ENCODE measurements at places on chromosomes 16 and 17. TPM values are rescaled to one million over a fixed set of nuclear protein-coding genes. Genes with fewer than 3 reads are reported as not detected.

- peaks cover 62% of the 10 kb centered on the region for H3K36me3 ChIP-seq
- no peak overlapping the region for H3K4me3 ChIP-seq
- H3K27ac ChIP-seq = no peak overlapping the region
- peaks cover 5% of the 10 kb centered on the region for H3K4me1 ChIP-seq
These were observed 29.1 kb downstream of the DUSP14 start for GRCh38 chr17:37518826-37519225.

GRCh38 chr17:17186051-17186450, 20.1 kb downstream of the PLD6 start:
- H3K4me3 ChIP-seq = no peak overlapping the region
- peaks cover 67% of the 10 kb centered on the region for H3K4me1 ChIP-seq
- no peak for DNase-seq

DNA sequence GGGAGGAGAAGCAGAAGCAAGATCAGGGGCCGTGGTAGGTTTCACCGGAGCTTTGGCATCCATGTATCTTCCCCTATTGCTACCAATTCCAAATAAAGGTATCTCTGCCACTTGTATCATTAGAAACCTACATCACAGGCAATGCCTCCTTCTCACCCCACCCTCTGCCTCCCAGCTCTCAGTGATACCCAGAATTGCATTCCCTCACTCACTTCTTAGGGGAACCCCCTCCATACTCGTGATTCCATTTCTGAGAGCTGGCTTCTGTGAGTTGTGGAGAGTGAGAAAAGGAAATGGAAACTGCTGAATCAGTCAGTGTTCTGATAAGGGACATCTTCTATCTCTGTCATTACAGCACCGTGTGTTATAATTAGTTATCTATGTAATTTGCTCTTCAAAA, 2.3 kb upstream of the CCL3 start:
- no peak for DNase-seq
- no peak overlapping the region for H3K4me3 ChIP-seq
- H3K4me1 ChIP-seq = no peaks in the 10 kb centered on the region
- no peaks in the 10 kb centered on the region for H3K36me3 ChIP-seq
- no peaks in the 10 kb centered on the region for H3K27me3 ChIP-seq
- H3K27ac ChIP-seq = no peak overlapping the region

DNA sequence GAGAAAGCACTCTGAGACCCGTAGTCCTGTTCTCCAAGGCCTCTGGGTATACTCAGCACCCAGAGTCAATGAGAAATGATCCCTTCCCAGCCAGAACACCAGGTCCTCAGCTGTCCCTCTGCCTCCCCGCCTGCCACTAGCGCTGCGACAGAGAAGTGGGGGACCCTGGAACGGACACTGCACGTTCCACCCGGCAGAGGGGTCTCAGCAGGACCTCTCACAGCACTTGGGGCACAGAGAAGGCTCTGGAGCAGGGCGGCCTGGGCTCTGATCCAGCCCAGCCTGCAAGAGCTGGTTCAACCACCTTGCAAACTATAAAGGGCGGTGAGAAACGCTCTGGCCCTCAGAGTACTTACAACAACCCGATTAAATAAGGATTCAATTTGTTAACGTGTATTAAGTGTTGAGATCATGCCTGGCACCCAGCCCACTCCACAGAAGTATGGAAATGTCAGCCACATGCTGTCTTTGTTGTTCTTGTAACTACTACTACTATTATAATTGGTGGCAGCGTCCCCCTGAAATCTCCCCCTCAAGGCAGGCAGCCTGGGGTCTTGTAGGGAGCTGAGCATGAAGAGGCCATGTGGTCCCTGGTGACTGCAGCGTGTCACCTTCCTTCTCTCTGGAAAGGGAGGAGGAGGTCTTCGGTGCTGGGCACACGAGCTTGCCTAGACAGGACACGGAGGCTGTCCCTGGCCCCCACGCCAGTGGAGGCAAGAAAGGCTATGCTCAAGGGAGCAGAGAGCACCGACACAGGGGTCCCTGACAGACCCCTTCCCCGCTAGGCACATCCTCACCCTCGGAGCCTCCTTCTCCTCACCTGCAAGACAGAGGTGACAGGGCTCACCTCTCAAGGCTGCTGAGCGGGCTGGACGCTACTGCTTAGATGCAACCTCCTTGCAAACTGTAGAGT, 2.4 kb downstream of the OSGIN1 start:
- peaks cover 10% of the 10 kb centered on the region for H3K4me1 ChIP-seq
- no peak overlapping the region for H3K27ac ChIP-seq
- H3K4me3 ChIP-seq = no peak overlapping the region
- DNase-seq = no peak
- no peaks in the 10 kb centered on the region for H3K27me3 ChIP-seq

GRCh38 chr17:67027031-67027628, 17.2 kb upstream of the CACNG1 start:
- no peaks in the 10 kb centered on the region for H3K27me3 ChIP-seq
- no peak overlapping the region for H3K4me3 ChIP-seq
- DNase-seq = no peak
- H3K27ac ChIP-seq = no peak overlapping the region
- no peaks in the 10 kb centered on the region for H3K4me1 ChIP-seq

MON1B gene
- total RNA-seq = 85.4 TPM

DNA sequence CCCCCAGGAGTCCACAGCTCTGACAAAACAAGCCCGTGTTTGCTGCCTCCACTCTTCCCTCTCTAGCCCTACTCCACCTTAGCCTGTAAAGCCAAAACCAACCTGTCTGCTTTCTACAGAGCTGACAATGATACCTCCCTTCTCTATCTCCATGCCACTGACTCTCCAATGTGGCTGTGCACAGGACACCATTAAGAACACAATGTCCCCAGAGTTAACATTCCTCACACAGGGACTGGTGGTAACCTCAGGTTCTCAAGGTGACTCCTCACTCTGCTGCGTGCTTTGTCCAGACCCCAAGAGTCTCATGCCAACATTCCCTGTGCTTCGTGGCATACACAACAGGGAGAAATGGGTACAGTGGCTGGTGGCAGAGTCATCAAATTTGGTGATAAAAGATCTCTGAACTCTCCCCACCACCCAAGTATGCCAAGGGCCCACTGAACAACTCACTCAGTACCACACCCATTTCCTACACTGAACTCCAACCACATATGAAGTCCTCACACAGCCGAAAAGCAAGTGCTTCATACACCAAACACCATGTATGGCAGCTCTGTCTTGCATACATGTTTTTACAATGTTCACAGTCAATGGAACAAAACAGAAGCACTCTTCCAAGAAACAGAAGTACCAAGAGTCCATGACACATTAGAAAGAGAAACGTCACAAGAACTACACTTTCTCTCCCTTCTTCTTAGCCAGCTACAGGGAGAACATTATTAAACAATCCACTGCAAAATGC, 21.1 kb downstream of the CSNK2A2 start:
- H3K27ac ChIP-seq = peak overlapping the region; percentile 25
- H3K27me3 ChIP-seq = no peaks in the 10 kb centered on the region
- peaks cover 23% of the 10 kb centered on the region for H3K36me3 ChIP-seq
- peaks cover 30% of the 10 kb centered on the region for H3K4me1 ChIP-seq

GRCh38 chr17:71217769-71218168, 903.1 kb upstream of the SOX9 start:
- DNase-seq = no peak
- no peaks in the 10 kb centered on the region for H3K36me3 ChIP-seq
- no peak overlapping the region for H3K4me3 ChIP-seq
- no peaks in the 10 kb centered on the region for H3K4me1 ChIP-seq
- no peak overlapping the region for H3K27ac ChIP-seq
- no peaks in the 10 kb centered on the region for H3K27me3 ChIP-seq

DNA sequence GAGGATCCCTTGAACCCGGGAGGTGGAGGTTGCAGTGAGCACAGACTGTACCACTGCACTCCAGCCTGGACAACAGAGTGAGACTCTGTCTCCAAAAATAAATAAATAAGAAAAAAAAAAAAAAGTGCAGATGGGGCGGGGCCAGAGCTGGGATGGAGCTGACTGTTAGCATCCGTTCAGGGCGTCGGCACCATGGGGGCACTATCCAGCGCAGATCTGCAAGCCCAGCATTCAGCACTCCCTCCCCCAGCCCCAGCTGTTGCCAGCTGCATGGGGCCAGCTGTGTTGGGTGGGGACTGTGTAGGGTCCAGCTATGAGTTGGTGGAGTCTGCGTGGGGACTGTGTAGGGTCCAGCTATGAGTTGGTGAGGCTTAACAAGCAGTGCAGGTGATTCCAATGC, 13.3 kb downstream of the GPRC5C start:
- no peak for DNase-seq
- no peak overlapping the region for H3K27ac ChIP-seq
- H3K4me3 ChIP-seq = no peak overlapping the region
- H3K4me1 ChIP-seq = no peaks in the 10 kb centered on the region
- no peaks in the 10 kb centered on the region for H3K27me3 ChIP-seq

GRCh38 chr16:84074721-84075120, 32.1 kb upstream of the SLC38A8 start:
- no peaks in the 10 kb centered on the region for H3K4me1 ChIP-seq
- DNase-seq = no peak
- no peak overlapping the region for H3K4me3 ChIP-seq
- H3K36me3 ChIP-seq = peaks cover 65% of the 10 kb centered on the region

DNA sequence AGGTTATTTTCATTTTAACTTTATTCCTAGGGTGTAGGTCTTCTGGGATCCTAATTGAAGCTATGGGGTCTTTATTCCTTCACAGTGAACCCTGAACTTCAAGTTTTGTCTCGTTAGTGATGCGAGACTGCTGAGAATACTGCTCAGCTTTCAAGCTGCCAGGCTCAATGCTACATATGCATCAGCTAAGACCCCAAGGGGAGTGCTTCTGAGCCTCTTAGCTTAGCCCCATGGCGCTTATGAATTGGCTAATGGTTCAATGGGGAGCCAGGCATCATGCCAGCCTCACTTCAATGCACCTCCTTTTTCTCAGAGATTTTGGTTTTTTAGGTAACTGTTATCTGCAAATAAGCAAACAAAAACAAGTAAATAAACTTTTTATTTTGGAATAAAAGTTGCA, 94.1 kb upstream of the SIAH1 start:
- H3K27ac ChIP-seq = no peak overlapping the region
- no peaks in the 10 kb centered on the region for H3K4me1 ChIP-seq
- H3K36me3 ChIP-seq = no peaks in the 10 kb centered on the region
- H3K4me3 ChIP-seq = no peak overlapping the region

DNA sequence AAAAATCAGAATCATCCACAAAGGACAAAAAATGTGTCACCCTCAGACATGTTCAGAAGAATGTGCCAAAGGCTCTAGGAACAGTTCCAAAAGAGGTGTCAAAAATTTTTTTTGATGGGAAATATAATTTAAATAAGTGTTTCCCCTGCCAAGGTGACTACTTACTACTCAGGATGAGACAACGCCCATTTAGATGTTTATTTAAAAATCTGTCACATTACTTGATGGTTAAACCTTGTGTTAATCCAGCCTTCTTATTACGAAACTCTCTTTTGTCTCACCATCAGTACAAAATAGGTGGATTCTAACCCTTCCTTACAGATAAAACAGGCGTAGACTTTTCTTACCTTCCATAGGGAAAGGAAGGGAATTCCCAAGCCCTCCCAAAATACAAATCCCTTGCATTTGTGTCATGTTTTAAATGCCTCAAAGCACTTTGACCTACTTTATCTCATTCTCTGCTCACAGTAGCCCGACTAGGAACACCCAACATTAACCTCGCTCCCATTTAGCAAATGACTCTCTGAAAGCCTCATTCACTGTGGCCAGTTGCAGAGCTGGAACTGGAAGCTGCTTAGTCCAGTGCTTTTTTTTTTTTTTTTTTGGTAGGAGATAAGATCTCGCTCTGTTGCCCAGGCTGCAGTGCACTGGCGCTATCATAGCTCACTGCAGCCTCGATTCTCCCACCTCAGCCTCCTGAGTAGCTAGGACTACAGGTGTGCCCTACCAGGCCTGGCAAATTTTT, 5.8 kb upstream of the GNA13 start:
- H3K27me3 ChIP-seq = no peaks in the 10 kb centered on the region
- H3K4me1 ChIP-seq = peaks cover 14% of the 10 kb centered on the region
- H3K36me3 ChIP-seq = no peaks in the 10 kb centered on the region

MEFV gene
- 0.35 TPM for total RNA-seq

GRCh38 chr17:31792007-31792585, 66.9 kb downstream of the COPRS start:
- H3K4me1 ChIP-seq = no peaks in the 10 kb centered on the region
- no peaks in the 10 kb centered on the region for H3K36me3 ChIP-seq
- H3K27me3 ChIP-seq = no peaks in the 10 kb centered on the region

DNA sequence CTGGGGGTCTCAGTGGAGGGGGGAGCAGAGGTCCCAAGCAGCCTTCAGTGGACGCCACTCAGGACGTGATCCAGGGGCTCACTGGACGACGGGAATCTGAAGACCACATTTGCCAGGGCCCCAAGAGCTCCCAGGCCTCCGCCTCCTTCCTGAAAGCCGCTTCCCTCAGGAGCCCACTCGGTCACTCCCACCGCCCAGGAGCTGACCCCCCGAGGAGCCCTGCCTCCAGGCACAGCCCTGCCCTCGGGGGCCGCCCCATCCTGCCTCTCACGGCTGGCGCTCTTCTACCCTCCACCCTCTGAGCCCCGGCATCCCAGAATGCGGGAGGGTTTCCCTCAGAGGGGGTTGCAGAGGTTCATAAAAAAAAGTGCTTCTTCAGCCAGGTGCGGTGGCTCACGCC, 24.2 kb downstream of the TIMM22 start:
- no peak for DNase-seq
- H3K4me1 ChIP-seq = no peaks in the 10 kb centered on the region
- no peaks in the 10 kb centered on the region for H3K27me3 ChIP-seq

DNA sequence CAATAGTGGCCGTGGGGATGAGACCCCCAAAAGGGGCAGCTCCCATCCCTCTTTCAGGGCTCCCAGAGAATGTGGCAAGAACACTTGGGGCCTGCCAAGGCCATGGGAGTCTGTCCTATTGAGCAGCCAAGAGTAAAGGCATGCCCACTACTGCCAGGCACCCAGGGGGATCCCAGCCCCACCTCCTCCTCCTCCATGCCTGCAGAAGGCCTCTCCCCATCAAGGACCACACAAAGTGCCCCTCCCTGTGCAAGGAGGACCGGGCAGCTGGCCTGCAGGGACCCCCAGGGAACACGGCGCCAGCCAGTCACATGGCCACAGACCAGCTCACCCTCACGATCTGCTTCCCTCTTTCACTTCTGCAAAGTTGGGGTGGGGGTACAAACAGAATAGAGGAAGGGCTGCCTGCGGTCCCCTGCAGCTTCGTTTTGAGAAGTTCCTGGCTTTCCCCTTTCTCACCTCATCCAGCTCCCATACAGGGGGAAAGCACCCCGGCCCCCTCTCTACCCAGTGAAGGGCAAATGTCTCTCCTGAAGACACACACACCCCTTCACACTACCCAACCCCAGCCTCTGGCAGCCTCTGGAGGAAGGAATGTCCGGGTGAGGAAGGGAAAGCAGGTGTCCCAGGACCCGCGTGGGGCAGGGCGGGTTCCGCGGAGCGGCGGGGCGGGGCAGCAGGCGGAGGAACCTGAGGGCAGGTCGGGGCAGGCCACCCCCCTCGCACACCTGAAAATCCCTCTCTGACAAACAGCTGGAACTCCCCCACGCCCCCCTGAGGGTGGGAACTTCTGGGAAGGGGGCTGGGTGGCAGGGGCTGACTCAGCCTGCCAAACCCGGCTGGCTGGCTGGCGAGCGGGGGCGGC, 2.0 kb downstream of the PPP1R9B start:
- no peaks in the 10 kb centered on the region for H3K27me3 ChIP-seq
- H3K27ac ChIP-seq = peak overlapping the region; percentile 79
- DNase-seq = peak; percentile 56
- H3K4me3 ChIP-seq = peak overlapping the region; percentile 84
- peaks cover 64% of the 10 kb centered on the region for H3K4me1 ChIP-seq
